ENCODE measurements at places on chromosomes 6 and 20. TPM values are rescaled to one million over a fixed set of nuclear protein-coding genes. Genes with fewer than 3 reads are reported as not detected.

GINS1 gene
- total RNA-seq, result 10.3 TPM

KIF16B gene
- 4.3 TPM for total RNA-seq

RAD21L1 gene
- total RNA-seq, result not detected

PAQR8 gene
- total RNA-seq, result 16.3 TPM

HSPA1L gene
- total RNA-seq, result 4.2 TPM

GRCh38 chr6:141482796-141483597 lies 649.7 kb upstream of the GJE1 start:
- no peak for DNase-seq

DNA sequence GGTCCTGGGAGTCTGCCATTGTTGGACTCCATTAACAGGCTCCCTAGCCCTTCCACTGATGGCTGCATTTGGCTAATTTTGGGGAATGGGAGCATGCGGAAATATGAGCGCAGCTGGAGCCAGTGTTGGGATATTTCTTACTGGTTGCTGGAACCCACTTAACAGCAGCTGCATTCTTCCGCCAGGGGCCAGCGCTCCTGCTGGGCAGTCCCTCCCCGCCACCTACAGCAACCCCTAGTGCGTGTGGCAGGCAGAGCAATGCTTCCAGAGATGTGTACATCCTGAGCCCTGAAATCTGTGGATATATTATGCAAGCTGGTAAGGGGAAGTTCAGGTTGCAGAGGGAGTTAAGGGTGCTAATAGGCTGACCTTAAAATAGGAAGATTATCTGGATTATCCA lies 16.4 kb downstream of the CST8 start:
- no peak for DNase-seq

DNA sequence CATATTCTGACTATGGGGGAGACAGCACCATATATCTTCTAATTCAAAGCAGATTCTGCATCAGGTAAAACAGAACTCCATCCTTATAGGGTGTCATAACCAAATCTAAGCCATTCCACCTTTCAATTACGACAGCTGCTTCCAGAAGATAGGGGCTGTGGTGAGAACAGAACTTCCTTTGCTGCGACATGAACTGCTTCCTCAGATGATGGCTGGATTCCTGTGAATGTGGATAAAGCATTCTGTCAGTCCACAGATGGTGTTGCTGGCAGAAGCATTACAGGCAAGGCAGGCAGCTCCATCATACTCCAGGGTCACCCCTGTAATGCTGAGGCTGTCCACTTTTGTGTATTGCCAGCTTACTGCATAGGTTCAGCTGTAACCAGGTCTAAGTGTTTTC lies 172.1 kb upstream of the PROKR2 start:
- no peak for DNase-seq

DNA sequence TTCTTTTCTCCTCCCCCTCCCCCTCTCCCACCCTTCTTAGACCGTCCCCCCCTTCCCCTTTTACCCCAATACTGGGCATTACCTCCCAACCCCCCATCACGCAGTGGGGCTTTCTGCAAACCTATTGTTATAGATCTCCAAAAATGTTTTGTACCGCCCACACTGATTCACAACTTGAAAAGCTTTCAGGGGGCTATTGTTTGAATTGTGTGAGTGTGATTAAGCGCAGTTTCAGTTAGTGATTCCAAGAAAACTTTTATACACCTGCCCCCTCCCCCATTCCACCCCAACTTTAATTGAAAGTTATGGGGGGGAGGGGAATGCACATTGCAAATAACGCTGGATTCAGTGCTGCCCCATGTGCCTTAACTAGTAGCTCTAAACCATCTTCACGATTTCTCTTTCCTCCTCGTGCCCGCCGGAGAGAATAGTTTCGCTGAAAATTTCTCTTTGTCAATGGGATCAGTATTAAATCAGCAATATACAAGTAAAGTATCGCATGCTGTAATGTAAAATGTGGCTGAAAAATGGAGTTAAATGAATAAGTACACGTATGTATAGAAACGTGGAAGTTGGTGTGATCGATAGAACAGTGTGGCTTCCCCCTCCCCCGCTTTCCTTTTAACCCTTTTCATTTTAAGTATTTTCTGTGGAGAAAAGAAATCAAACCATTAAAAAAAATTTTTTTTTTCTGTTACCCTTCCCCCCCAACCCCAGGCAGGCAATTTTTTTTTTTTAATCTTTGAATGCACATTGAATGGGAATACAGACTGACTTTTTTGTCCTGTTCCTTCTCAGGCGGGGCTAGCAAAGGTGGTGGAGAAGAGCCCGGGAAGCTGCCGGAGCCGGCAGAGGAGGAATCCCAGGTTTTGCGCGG lies 632 bp downstream of the LIN28B start:
- no peak for DNase-seq

DNA sequence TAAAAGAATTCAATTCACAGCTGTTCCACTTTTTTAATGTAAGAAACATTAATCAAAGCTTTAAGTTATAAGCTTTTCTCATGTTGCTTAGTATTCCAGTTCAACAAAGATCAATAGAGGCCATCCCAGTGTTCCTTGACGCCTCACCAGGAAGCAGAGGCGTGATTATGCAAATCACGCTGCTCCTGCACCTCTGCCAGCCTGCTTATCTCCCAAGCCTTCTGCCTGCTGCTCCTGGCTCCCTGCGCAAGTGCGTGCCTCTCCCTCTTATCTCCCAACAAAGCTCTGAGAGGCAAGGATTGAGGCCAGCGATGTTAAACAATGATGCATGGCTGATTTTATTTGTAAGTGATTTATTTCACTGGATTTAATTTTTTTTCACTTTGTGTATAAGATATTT lies 42.8 kb downstream of the INSM1 start:
- no peak for DNase-seq

- DNase-seq, result peak; percentile 36
These were observed 21.0 kb upstream of the PRELID3B start for GRCh38 chr20:59063358-59064213.

Data from Calu3 (cell line).